ENCODE measurements at places on chromosomes 3 and 15.

DNA sequence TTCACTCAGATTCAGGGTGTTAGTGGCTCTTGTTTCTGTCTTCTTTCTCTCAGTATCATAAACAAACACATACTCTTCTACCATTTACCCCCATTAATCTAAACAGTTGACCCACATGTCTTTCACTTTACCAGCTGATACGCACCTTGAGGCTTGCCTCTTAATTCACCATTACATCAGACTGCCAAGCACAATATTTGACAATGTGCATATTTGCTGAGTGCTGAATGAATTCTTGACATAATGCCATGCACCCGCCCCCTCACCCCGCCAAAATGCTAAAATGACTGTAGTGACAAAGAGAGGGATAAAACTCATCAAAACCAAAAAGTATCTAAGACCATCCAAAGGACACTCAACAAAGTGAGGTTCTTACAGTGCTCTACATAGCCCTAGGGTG lies 57.4 kb downstream of the NGLY1 start:
- no peak for DNase-seq

DNA sequence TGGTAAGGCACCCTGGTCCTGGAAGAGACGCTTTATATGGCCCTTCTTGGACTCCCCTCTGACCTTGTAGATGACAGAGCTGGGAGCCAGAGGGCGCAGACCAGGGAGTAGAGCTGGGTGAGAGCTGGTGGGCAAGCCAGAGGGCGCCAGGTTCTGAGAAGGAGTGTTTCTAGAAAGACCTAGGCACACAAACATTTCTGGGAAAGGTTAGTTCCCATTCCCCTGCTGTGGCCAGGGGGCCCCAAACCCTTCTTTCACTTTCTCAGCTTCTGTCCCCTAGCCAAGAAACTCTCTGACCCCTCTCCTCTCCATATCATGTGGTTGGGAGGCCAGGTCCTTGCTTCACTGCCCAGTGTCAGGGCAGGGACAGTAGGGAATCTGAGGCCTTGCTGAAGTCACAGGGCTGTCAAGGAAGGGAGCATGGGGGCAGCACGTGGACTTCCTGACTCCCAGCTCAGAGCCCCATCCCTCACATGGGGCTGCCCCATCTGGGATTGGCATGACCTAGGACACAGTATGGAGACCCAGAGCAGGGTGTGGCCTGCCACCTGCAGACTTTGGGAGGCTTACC lies 3.6 kb downstream of the HEMK1 start:
- no peak for DNase-seq

DNA sequence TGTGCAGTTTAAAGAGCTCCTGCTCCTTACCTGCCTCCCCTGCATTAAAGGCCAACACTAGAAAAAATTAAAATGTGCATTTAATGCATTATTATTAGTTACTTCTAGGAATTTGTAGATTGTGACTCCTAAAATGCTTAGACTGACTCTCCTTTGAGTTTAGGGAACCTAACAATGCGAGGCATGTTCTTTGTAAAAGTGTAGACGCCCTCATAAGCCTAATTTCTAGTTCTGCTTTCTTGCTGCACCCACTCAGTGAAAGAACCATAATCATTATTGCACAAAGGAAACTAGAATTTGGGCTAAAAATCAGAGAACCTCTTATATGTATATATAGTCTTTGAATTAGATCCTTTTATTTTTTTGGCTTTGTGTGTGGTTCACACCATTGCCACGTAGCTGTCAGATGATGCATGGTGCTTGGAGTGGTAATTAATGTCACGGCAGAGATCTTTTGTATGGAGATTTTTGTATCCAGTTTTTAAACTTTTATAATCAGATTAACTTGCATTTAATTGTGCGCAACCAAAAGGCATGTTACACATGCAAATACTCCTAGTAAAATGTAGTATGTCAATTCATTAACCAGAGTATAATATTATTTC lies 710 bp downstream of the ABHD10 start:
- peak; percentile 5 for DNase-seq

DNA sequence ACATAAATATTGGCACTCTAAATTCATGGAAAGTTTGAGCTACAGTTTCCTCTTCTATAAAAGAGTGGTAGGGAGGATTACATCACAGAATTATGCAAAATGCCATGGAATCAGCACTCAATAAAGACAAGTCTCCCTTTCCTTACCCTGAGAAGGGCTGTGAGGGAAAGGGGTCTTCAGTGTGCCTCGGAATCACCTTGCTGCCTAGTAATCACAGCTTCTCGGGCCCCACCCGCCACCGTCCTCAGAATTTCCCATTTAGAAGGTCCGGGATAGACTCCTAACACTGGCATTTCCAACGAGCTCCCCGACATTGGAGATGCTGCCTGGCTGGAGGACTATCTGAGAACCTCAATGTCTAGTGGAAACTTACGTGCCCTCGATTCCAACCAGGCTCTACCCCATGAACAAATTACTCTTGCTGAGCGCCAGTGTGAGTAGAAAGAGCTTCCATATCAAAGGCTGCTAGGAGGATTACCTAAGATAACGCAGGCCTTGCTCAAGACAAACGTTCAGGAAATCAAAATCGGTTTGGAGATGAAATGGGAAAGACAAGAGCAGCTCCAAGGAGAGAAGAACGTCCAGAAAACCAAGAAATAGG lies 92.1 kb upstream of the CHD2 start:
- no peak for DNase-seq

DNA sequence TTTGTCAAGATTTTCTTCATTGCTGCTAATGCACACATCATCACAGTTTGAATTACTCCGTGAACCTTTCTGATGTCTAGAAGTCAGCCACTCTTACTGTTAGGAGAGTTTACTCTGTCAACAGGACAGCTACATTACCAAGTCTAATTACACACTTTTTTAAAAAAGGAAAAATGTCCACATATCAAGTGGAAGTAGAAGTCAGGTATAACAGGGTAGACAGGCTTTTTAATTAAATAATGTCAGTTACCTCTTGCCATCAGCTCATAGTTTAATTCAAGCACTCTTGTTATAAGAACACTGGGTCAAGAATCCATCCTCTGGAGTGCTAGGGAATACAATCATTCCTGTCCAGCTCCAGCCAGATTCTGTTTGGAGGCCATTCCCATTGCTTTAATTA lies 232.8 kb downstream of the TAFA4 start:
- no peak for DNase-seq

DNA sequence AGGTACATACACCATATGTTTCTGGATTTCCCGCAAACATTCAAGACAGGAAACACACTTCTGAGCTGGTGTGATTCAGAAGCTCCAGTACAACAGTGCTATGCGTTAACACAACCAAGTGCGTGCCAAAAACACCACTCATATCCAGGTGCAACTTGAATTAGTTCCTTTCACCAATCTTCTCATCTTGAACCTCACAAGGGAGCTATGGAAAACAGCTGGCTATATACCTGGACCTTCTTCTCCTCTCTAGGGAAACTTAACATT lies 31.3 kb downstream of the SUSD5 start:
- DNase-seq = no peak

GRCh38 chr3:166390303-166390702 lies 553.1 kb upstream of the BCHE start:
- DNase-seq = no peak

DNA sequence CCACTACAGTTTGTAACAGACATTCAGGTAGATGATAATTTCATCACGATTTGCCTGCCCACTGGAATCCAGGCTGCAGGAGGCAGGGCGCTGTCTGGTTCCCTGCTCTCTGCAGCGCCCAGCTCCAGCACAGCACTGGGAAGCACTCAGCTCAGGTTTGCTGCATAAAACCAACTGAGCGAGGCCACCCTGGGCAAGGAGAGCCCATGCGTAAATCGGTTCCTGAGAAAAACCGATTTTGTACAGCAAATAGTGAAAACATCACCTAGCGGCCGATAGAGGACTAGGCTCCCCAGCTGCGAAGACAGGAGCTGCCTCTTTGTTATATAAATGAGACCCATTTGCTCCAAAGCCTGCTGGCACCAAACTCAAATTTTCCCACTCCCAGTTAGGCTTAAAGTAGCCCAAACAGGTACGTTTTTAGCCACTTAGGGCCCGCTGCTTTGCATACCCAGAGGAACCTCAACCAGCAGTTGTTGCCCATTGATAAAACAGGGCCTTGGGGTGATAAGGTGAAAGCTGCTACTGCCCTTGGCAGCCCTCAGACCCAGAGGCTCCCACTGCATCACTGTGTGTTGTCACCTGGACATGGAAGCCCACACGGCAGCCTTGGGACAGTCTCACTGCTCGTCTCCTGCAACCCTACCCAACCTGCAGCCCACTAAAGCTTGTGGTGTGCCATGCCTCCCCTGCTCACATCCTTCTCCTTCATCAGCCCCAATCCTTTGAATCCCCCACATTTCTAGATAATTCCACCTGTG lies 47.5 kb downstream of the ALDH1L1 start:
- no peak for DNase-seq

DNA sequence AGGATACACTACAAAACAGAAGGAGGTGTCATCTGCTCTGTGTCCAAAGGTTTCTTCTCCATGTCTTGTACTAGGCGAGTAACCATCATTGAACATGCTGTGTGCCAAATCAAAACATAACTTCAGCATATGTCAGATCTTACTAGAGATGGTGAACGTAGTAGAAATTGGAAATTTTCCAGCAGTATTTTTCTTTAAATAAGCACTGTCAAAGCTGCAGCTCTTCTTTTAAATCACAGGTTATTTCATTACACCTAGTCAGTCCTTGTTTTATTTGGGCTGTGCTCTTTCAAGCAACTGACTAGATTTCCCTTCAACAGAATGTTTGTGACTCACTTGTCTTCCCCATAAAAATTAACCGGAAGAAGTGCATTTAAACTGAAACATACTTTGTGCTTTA lies 46.5 kb downstream of the MSL2 start:
- peak; percentile 27 for DNase-seq

DNA sequence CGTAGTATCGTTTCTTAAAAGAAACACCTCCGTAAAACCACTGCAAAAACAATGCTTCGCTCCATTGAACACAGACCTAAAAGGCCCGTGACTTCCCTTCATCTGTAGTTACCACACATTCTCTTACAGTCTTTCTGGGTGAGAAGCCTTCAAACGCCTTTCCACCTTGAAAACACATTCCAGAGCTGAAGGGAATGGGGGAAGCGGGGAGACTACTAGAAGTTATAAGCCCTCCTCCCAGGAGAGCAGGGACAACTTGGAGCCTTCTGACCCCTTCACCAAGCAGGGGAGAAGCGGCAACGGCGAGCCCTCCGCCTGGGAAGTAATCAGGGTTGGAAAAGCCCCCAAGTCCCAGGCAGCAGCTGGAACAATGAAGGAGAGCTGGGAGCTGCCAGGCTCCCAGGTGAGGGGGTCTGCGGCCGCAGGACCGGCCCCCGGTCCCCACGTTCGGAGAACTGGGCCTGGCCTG lies 461 bp downstream of the SECISBP2L start:
- DNase-seq = peak; percentile 72

GRCh38 chr15:39391230-39391629 lies 189.6 kb upstream of the THBS1 start:
- DNase-seq = no peak

DNA sequence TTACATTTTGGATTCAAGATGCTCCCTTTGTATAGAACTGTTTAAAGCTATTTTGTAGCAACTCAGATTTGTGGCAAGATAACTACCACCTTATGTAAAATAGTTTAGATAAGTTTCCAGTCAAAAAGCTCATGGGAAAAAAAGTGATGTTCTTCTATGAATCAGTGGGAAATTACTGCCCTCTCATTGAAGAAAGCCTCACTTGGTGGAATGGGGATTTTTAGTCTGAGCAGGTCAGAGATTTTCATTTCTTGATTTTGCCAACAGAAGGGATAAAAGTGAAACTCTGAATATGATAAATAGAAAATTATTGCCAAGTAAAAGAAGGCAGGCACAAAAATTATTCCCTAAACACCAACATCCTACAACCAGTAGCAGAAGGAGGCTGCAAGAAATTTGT lies 25.8 kb upstream of the CSTA start:
- no peak for DNase-seq

GRCh38 chr3:24802614-24803013 lies 308.0 kb upstream of the THRB start:
- no peak for DNase-seq

GRCh38 chr3:15055019-15055557 lies 10.0 kb downstream of the MRPS25 start:
- DNase-seq = no peak

- DNase-seq = peak; percentile 65
Measured at GRCh38 chr3:23055733-23056376, 147.3 kb upstream of the UBE2E2 start.

GRCh38 chr15:90790561-90790960 lies 73.4 kb downstream of the BLM start:
- no peak for DNase-seq

DNA sequence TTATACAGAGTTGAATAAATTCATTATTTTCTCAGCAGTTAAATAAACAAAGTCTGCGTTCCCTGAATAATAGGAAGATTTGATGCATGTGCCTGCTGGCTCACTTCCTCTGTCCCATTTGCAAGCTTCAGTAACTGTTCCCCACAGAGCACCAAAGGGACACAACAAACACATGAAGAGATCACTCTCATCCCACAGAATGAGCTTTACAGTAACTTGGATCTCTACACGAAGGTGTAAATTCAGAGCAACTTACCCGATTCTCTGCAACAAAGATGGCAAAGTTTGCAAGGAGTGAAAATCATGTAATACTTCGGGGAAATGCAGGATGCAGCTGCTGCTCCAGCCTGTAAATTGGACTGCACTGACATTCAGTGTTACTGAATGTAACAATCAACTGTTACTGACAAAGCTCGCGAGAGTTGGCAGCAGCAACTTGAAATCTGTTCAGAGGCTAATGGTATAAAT lies at the start of gene BCHE:
Gene BCHE, minus strand, starts transcription at position 366 of the 468 bp plus-strand sequence. CDS start 6,390 bp downstream, outside the sequence.
- DNase-seq = peak; percentile 84

DNA sequence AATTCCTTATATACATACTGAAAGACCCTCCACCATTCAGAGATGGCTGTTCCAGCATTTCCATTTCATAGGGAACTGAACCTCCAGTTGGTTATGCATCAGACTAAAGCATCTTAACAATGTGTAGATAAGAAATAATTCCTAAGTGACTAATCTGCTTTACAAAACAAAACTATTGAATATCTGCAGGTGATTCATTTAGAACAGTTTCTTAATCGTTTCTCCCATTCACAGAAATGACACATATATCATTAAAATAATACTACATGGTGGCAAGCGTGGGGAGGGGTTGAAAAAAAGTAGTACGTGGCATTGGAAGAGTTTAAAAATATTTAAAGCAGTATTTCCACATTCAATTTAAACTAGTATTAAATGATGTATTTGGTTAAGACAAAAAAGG lies 19.5 kb downstream of the COPS2 start:
- DNase-seq = peak; percentile 78

- DNase-seq = no peak
Measured at GRCh38 chr15:50257332-50257731, 8.2 kb downstream of the HDC start.

GRCh38 chr3:146218880-146219866 lies 31.7 kb downstream of the PLSCR4 start:
- DNase-seq = peak; percentile 42

DNA sequence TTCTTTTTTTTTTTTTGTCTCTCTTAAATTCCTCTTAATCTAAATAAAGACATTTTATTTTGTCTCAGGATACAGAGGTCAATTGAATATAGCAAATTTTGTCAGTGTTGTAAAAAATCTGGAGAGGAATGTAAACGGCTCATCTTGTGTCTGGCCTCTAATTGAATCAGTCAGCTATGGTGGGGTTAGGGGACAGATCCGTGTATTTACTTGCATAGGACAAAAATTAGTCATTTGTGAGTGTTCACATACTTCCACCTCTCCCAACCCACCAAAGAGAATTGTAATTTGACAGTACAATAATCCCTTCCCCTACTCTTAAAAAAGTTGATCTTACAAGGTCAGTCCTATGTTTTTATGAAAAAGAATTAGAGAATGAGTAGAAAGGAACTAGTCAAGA lies 18.3 kb downstream of the PPARG start:
- DNase-seq = no peak

GRCh38 chr15:23049984-23050628 lies 10.7 kb upstream of the TUBGCP5 start:
- no peak for DNase-seq
